ENCODE measurements at places on chromosomes 3 and 15. TPM values are rescaled to one million over a fixed set of nuclear protein-coding genes. Genes with fewer than 3 reads are reported as not detected.

Gene GNB5
- total RNA-seq: 30.2 TPM

DNA sequence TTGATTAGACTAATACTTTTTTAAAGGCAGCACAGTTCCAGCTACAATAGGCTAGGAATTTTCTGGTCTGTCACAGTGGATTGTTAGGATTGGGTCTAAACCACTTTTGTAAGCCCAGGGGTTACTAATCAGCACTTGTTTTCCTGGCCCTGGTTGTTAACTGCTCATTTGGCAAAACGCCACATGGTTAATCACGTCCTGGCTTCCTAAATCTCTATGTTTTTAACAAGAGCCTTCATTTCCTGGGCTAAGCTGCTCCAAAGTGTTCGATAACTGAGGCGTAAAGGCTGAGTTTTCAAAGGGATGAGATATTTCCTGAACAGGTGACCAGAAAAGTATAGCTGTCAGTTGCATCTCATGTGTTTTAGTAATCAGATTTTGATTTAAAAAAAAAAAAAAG, 38.9 kb upstream of the CLRN1 start:
- DNase-seq: no peak

- no peak for DNase-seq
Measured at GRCh38 chr15:32908872-32909271, 191.1 kb downstream of the GREM1 start.

DNA sequence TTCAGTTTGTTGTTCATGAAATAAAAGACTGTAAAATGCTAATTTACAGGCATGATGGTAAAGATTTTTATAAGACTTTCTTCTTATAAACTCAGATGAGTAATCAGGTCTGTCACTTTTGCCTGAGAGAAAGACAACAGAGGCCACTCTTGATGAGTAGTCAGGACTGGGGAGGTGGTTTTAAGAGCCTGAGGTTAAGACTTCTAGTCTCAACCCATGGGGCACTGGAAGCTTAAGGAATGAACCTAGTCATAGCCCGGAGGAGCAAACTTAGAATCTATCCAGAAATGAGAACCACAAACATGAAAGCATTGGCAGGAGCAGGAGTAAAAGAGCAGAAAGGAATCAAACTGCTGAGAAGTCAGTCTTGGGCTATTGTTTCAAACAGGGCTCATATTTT, 846.3 kb upstream of the ARPP21 start:
- no peak for DNase-seq

DNA sequence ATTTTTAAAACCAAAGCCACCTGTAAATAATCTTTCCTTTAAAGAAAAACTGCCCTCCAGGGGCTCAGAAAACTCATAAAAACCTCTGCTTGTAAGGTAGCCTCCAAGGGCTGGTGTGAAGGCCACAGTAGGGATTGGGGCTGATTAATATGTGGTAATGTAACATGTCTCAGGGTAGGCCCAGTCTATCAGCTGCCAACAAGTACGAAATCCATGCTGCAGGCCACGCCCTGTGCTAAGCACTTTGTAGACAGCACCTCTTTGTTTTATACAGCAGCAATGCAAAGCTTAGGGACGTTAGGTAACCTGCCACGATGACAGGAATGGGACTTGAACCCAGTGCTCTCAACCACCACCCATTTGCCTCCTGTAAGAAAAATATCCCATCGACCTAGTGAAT, 65.6 kb upstream of the PRICKLE2 start:
- no peak for DNase-seq

Gene TMEM207
- total RNA-seq: not detected

DNA sequence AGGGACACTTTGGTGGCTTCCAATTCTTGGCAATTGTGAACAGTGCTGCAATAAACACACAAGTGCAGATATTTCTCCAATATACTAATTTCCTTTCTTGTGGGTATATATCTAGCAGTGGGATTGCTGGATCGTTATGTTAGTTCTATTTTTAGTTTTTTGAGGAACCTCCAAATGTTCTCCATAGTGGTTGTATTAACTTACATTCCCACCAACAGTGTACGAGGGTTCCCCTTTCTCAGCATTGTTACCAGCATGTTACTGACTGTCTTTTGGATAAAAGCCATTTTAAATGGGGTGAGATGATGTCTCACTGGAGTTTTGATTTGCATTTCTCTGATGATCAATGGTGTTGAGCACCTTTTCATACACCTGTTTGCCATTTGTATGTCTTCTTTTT, 92.8 kb downstream of the DAPK2 start:
- no peak for DNase-seq

DNA sequence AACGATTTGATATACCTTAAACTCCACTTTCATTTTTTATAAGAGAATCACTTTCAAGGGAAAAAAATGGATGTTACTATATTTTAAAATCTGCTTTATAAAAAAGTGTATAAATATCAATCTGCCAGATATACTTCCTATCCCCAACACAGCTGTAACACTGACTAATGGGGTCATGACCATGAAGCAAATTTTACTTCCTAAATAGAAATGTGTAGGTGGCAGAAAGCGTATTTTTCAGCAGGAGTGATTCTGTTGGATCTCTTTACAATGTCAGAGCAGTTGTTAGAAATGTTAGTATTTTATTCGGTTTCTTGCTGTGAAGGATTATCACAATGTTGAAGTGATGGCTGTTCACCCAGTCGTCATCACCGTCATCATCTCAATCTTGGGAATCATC, 5.5 kb upstream of the C15orf40 start:
- no peak for DNase-seq

Data from H9 (cell line).